NCI-H748 treated with DMSO at 0.1 percent for 48 hours (cell line): ENCODE measurements at places on chromosomes 13 and 19.
A peak's percentile ranks its signal among the peaks of the same experiment; 100 is the strongest.

DNA sequence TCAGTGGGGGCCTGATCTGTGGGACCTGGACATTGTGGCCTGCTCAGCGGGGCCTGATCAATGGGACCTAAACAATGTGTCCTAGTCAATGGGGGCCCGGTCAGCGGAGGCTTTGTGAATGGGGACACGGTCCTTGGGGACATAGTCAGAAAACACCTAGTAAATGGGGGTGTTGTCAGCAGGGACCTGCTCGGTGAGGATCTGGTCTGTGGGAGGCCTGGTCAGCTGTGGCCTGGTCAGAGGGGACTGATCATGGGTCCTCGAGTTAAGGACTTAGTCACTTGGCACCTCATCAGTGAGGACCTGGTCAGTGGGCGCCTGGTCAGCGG lies 44.5 kb upstream of the TPM4 start:
- no peak for DNase-seq

- DNase-seq = peak; percentile 86
Observed at GRCh38 chr13:24605923-24606372, 74.3 kb upstream of the ATP12A start.

GRCh38 chr13:70604448-70604847 lies 496.2 kb upstream of the KLHL1 start:
- DNase-seq = peak; percentile 13

GRCh38 chr13:111045170-111045569 lies 69.9 kb upstream of the ARHGEF7 start:
- no peak for DNase-seq

DNA sequence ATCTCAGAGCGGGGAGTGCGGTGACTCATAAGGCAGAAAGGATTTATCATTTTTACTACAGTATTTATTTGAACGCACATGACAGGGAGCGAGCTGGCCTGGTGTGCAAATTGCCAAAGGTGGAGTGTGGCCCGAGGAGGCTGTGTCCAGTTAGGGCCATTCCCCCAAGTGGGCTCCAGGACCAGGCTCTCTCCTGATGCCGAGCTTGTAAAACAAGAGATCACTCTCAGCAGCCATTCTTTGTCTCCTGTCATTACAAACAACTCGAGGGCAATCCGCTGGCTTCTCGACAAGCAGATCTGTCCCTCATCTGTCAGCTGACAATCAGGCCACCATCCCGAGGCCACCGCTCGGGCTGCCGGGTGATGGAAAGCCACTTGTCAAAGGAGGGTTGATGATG lies 418.9 kb downstream of the ZNF536 start:
- no peak for DNase-seq

GRCh38 chr13:97125810-97126738 lies 96.1 kb upstream of the MBNL2 start:
- no peak for DNase-seq

DNA sequence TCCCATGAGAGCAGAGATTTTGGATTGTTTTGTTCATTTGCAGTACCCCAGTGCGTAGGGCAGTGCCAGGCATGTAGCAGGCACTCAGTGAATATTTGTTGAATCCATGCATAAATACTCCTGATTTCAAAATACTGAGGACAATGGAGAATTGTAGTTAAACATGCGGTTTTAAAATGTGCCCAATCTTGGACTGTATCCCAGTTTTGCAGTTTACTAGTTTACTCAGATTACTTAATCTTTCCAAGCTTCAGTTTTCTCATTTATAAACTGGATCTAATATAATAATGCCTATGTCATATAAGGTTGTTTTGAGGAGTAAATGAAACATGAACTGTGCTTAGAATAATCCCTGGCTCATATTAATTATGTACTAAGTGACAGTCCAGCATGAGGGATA lies 39.0 kb downstream of the RCBTB2 start:
- DNase-seq = no peak

DNA sequence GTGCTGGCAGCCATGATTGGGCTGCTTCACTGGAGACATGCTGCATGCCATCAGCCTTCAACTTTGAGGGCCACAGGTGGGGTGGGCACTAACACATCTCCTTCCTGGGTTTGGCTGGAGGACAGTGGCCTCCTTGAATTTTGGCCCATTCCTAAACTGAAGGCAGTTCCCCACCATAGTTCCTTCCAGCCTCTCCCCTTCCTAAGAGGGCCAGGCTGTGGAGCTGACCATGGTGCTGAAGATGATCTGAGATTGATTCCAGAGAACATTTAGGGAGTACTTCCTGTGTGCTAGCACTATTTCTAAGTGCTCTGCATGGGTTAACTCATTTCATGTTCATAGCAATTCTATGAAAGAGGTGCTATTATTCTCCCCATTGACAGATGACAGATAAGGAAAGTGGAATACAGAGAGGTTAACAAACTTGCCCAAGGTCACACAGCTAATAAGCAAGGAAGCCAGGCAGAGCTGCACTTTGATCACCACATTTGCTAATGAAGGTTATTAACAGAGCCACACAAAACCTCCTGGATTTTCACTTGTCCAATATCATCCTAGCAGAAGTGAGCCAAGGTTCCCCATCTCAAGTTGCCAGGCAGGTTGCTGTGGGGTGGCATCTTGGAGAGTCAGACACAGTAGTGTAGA lies 175.3 kb downstream of the ZIC5 start:
- no peak for DNase-seq

DNA sequence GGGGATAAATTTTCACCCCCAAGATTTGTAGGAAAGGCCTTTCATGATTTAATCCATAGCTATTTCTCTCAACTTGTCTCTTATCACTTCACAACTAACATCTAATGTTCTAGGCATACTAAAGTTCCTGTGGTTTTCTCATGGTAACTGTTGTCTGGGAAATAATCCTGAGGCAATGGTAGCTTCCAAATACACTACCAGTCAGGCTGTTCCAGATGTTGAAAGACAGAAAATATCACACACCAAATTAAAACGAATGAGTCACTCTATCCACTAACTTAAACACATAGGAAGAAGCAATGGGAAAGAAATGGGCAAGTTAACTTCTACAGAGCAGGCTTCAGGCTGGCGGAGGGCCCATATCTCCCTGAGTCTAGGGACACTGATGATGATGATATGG lies 77.7 kb upstream of the MYO16 start:
- no peak for DNase-seq

GRCh38 chr13:102771298-102772041 lies 2.1 kb downstream of the TEX30 start:
- DNase-seq = no peak

- DNase-seq = peak; percentile 53
Observed at GRCh38 chr19:2648528-2648937, 54.0 kb downstream of the GNG7 start.

- no peak for DNase-seq
Observed at GRCh38 chr13:25762281-25762680, 289.5 kb downstream of the SHISA2 start.

GRCh38 chr13:30499338-30499737 lies 33.6 kb upstream of the HMGB1 start:
- DNase-seq = no peak

DNA sequence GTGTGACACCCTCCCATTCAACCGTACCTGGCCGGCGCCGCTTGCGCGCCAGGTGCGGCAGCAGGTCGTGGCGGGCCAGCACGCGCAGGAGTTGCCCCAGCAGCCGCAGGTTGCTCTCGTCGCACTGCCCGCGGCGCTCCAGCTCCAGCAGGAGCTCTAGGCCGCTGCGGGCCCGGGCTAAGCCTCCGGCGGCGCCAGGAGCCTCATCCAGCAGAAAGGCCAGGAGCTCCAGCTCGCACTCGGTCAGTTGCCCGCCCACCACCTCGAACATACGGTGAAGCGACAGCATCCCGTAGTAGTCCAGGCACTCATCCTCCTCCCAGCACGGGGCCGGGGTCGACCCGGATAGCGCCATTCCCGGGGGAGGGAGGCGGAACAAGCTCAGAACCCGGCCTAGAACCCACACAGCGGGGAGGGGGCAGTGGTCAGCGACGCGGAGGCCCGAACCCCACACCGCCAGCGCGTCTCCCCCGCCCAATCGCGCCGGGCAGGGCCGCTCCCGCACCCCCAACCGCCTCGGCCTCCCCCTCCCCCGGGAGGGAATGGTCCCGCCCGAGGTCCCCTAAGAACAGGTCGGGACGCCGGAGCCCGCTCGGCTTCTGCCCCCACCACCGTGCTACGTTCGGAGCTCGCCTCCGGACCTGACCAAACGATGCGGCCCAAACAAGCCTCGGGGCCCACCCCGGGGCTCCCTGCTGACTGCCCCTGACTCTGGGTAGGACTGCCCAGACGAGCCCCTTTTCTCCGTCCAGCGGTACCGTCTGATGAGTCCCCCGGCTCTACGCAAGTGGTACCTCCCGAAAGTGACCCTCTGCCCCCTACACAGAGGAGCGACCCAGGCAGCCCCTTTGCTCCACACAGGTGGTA lies 591 bp downstream of the DEDD2 start:
- DNase-seq = peak; percentile 37

- no peak for DNase-seq
Observed at GRCh38 chr13:46961719-46962118, 64.9 kb upstream of the HTR2A start.

- no peak for DNase-seq
Observed at GRCh38 chr19:49793561-49793840, 19.6 kb downstream of the FUZ start.

- DNase-seq = no peak
Observed at GRCh38 chr13:31374682-31375081, 174.9 kb downstream of the B3GLCT start.

DNA sequence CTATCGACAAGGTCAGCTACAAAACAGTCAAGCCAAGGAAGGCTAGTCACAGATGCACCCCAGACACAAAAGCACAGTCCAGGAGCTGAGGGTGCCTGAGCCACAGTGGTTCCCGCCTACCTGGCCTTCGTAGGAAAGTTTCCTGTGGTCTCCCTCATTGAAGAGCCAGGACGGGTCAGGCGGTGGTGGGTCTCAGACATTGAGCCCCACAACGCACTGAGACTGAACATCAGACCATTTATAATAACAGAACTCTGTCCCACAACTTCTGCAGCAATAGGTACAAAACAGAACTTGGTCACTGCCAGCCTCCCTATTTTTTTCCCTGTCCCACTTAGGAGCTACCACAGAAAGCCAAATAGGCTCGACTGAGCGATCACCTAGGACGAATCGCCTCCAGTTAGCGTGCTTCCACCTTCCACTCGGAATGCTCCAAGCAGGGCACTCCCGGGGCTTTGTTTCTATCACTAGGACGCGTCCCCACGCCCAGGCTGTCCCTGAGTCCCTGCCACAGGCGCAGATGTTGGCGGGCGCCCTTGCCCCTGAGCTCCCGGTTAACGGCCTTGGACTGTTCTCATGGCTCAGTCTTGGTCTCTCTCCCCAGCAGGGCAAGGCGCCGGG lies 640 bp upstream of the ZNF544 start:
- DNase-seq = peak; percentile 50

GRCh38 chr19:10565028-10565566 lies 713 bp downstream of the KRI1 start:
- DNase-seq = no peak

DNA sequence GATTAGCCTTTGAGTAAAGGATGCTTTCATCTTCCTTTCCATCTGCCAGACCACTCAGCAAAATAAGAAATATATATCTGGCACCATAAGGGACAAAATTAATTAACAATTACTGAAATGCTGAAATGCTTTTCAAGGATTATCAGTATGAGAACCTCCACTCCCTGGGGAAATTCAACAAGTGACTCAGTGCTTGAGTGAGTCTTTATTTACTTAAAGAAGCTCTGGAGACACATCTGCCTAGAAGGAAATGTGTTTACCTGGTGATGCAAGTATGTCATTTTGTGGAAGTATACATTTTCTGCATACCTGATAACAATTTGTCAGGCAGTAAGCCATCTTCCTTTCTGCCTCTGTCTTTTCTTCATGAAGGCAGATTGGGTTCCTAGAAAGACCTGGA lies 23.4 kb downstream of the ZNF560 start:
- DNase-seq = no peak

GRCh38 chr13:108220041-108220440 lies 1.8 kb downstream of the ABHD13 start:
- DNase-seq = peak; percentile 58

DNA sequence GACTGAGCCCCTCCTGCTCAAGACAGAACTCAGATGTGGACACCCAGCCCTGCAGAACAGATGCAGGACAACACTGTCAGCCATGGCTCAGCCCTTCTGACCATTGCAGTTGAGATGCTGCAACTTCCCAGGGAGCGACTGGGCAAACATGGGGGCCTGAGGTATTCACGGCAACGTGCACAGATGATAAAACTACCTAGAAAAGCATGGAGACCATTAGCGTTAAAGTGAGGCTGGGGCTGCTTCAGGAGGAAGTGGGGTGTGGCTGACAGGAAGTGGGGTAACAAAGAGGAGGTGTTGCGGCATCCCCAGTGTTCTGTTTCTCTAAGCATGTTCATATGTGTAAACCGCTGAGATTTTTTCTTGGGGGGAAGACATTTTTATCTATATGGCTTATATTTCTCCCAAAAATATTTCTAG lies 1.3 kb upstream of the SIGLEC9 start:
- no peak for DNase-seq

DNA sequence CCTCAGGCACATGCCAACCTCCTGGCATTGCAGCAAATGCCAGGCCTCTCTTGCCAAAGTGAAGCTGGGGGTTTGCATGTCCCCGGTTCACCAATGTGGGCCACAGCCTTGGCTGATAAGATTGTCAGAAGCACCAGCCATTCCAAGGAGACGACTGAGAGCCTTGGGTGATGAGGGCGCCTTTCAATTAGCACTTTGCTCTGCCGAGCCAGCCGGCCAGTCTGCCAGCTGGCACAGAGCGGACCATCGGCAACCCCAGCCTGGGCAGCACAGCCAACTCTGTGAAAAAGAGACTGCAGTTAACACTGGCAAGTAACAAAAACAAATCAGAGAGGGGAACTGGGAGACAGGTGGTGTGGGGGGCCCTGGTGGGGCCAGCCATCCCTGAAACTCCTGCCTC lies 67.3 kb downstream of the EFNB2 start:
- DNase-seq = no peak

DNA sequence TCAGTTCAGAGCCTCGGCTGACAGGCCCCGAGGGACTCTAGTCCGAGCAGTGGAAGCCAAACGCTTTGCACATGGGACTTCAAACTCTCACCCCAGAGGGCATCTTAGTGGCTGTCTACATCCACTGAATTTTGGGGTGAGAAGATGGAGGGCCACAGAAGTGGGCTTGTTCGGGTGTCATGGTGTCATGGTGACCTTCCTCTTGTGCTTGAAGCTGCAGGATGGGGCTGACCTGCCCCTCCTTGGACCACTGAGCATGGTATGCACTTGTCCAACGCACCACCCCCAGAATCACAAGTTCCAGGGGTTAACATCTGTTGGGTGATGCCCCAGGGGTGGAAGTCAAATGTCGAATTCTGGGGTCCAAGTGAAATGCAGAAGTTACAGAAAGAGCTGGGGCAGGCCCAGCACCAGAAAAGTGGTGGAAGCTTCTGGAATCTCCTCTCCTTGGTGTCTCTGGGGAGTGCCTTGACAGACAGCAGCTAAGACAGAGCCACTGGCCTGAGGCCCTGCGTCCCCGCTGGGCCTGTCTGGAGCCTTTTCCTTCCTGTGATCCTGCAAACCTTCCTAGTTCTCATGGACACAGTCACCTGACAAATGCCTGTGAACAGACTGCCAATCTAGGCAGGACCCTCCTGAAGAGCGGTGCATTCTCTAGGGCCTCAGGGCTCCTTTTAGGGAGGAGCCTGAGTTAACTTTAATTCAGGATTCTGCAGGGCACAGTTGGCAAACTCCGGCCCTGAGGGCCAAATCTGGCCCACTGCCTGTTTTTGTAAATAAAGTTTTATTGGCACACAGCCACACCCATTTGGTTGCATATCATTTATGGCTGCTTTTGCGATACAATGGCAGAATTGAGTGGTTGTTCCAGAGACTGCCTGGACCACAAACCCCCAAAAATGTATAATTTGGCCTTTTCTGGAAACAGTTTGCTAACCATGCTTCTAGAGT lies 65.1 kb upstream of the RANBP3 start:
- DNase-seq = no peak

- peak; percentile 33 for DNase-seq
Observed at GRCh38 chr13:30978981-30979956, 46.8 kb downstream of the TEX26 start.

- no peak for DNase-seq
Observed at GRCh38 chr19:313169-313987, 22.2 kb upstream of the PLPP2 start.
